ENCODE measurements at places on chromosomes 5 and 9.

DNA sequence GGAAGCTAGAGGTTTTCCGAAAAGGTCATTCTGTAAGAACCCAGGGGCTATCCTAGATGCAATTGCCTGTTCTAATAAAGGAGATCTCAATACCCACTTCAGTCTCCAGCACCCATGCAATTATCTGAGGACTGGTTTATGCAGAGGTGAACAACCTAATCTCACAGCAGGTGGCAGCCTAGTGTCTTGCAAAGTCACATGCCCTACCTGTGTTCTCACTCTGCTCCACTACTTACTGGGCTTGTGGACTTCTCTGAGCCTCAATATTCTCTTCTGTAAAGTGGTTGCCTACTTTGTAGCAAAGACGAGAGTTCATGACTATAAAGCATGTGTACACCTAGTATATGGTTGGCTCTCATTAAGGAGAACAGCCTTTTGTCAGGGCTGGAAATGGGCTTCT is 21.0 kb upstream of the ALDH1B1 start:
- peak; percentile 52 for DNase-seq

DNA sequence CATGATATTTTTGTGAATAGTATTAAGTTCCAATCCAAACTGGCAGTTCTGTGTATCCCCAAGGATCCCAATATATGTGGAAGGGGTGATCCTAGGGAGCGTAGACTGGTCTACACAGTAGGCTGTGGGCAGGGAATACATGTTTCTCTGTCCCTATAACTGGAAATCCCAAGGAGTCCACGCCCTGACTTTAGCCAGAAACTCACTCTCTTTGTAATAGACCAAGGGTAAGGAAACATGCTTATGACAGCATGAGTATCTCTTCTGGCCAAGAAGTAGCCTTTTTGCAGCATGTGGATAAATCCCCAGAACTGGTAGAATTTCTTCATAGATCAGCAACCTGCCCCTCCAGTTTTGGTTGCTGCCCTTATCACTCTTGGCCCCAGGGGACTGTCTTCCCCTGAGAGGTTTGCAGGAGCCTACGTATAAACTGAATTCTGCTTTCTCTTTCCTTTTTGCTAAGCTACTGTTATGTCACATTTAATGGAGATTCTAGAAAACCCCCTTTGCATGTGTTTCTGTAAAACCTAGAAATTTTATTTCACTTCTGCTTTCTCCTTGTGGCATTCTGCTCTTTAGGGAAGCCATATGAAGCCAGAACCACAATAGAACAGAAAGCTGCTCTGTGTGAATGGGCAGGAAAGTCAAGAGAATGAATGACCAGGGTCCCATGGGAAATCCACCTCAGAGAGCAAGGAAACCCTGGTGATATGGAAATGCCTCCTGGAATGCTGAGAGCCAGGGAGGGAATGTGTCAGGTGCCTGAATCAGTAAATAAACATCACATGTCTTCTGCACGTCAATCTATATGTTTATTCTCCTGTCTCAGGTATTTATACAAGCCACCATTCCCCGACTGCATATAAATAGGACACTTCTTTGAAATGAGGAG is 3.5 kb downstream of the IFNA2 start:
- peak; percentile 90 for DNase-seq

GRCh38 chr9:31839273-31839672 is 545.2 kb upstream of the ACO1 start:
- DNase-seq, result no peak

GRCh38 chr5:156594406-156594805 is 255.7 kb upstream of the PPP1R2B start:
- no peak for DNase-seq

- no peak for DNase-seq
Observed at GRCh38 chr5:3709068-3709716, 113.6 kb downstream of the IRX1 start.

GRCh38 chr5:164934039-164934438 is 1428.6 kb downstream of the MAT2B start:
- no peak for DNase-seq

DNA sequence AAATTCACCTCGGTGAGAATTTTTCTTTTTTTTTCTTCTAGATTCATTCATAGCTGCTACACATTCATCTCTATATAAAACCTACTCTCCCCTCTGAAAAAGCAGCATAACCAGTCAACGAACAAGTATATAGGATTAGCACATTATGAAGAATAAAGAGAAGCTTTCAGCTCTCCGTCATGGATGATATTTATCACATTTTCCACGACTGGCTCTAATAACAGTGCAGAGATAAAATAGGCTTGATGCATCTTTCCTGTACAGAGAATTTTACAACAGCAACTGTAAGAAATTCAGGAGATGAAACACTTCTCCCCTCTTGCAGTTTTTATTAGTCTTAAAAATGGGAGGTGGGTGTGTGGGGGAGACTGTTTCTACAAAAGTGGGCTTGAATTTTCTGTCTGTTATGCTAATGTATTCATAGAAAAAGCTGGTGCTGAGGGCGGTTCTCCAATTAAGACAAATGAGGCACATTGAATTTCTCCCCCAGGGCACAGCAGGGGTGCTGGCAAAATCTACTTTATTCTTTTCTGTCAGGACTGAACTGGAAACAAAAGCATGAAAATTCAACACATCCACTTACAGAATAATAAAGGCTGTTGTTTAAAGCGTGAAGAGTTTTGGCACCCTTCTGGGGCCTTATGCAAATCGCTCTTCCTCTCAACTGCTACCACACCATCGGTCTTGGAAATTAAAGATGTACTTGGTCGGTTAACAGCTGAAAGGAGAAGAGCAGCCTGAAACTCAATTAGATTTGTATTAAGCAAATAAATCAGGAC is 233.9 kb upstream of the ZNF608 start:
- no peak for DNase-seq

GRCh38 chr5:43643750-43644149 is 40.8 kb downstream of the NNT start:
- DNase-seq, result no peak

- no peak for DNase-seq
Observed at GRCh38 chr5:81417052-81417451, 23.1 kb upstream of the ACOT12 start.

DNA sequence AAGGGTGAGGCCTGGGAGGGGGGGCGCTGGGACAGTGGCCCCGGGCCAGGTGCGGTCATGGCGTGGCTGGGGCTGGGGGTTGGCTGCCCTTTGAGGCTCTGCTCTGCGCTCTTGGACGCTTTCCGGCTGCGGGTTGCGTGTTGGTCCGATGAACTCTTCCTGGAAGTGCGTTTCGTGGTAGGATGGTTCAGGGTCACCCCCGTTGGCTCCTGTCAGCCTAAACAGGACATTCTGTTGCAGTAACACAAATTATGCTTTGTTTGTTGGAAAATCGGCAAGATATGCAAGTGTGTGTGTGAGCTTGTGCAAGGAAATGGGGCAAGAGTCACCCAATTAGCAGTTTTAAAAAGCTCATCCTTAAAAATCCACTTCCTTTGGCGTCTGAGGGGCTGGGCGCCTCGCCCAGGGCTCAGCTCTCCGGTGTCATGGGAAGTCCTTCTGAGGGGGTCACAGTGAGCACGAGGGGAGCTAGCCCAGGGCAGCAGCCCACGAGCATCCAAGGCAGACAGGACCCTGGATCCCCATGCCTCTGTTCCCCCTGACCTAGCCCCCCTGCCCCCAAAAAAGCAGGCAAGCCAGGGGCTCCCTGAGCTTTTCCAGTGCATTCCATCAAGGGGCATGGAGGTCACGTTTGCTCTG is 22.2 kb upstream of the RNU6ATAC start:
- DNase-seq, result no peak

DNA sequence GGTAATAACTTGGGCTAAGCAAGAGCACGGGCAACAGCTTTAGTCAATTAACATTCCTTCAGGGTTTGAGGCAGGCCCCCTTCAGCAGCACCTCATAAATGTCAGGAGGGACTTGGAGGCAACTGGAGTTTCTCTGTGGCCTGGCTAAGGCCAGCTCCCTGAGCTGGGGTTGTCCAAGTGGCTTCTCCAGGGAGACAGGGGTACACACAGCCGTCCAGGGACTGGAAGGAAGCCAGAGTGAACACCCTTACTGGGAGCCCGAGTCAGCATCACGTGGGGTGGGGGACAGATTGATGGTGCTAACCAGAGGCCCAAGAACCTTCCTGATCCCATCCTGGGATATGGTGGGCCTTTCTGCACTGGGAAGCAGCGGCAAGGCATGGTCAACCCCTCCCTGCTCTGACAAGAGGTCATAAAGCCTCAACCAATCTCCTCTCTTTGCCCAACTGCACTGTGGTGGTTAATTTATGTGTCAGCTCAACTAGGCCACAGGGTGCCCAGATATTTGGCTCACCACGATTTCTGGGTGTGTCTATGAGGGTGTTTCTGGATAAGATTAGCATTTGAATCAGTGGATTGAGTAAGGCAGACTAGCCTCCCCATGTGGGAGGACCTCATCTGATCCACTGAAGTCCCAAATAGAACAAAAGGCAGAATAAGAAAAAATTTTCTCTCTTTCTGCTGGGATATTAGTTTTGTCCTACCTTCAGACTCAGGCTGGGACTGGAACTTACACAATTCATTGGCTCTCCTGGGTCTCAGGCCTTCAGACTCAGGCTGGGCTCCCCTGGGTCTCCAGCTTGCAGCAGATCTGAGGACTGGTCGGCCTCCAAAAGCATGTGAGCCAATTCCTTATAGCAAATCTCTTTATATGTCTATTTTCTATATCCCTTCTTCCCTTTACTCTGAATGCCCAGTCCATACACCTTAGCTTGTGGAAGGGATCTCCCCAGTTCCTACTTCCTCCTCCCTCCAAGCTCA is 127.2 kb upstream of the LARP1 start:
- no peak for DNase-seq

Data from common myeloid progenitor, CD34-positive (primary cell).